Femur (tissue), 1 donor: ENCODE measurements at places on chromosomes 5 and 9.

DNA sequence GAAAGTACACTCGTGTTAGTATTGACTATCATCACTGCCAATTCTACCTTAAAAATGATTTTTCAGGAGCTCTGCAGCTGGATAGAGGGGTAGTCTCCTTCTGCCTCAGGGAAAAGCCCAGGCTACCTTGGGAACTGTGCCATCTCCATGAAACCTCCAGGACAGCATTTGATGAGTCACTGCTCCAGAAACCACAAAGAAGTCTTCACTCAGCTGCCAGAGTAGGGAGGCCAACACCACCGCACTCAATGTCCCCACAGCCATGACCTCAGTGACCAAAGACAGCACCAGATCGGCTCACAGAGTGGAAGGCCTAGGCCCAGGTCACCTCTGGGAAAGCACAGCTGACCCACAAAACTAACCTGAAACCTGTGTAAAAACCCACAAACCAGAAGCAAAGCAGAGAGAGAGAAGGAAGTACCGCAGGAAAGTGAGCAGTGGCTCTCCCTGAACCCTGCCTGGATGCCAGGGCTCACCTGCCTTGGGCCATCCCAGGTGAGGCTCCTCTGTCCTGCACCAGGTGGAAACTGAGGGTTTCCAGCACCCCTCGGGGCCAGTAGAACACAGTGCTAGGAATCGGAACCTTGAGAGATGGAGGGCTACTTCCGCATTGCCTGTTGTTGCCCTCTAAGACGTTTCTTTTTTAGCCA, 30.0 kb downstream of the S1PR3 start:
- no peak for DNase-seq

GRCh38 chr9:93237540-93237939, 53.6 kb downstream of the WNK2 start:
- DNase-seq: no peak

- no peak for DNase-seq
Measured at GRCh38 chr5:111856876-111857466, 100.0 kb upstream of the NREP start.

DNA sequence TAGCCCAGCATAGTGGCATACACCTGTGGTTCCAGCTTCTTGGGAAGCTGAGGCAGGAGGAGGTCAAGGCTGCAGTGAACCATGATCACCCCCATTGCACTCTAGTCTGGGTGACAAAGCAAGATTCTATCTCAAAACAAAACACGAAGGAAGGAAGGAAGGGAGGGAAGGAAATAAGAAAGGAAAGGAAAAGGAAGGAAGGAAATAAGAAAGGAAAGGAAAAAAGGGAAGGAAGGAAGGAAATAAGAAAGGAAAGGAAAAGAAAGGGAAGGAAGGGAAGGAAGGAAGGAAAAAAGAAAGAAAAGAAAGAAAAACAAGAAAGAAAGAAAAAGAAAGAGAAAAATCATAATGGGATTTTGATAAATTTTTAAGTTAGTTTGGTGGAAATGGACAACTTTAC, 3.1 kb upstream of the STX17 start:
- no peak for DNase-seq

- DNase-seq: no peak
Measured at GRCh38 chr9:107161338-107161737, 121.7 kb upstream of the RAD23B start.

GRCh38 chr9:120643061-120643460, 63.1 kb upstream of the CDK5RAP2 start:
- no peak for DNase-seq

DNA sequence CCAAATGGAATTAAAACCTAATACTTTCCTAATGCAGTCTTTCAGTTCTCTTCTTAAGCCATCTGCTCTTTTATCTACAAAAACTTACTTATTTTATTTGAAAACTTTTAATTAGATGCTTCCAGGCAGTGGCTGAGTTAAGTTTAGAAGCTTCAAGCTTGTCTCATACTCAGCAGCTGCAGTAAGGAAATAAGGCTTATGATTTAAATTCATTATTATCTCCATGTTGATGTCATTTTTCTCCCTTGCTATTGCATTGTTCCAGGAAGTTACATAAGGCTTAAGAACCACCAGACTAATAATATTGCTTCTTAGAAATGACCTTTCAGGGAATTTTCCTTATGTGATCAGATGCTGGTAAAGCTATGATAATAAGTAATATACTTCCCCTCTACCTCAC, 119.6 kb downstream of the PPP2R2B start:
- DNase-seq: no peak

- DNase-seq: no peak
Measured at GRCh38 chr9:13292782-13293181, 13.3 kb upstream of the MPDZ start.
